Stomach (tissue), 19 donors: ENCODE measurements at places on chromosomes 13 and 19. TPM values are rescaled to one million over a fixed set of nuclear protein-coding genes. Genes with fewer than 3 reads are reported as not detected.
A peak's percentile ranks its signal among the peaks of the same experiment; 100 is the strongest.

SIAH3 gene
- total RNA-seq = not detected

NPHS1 gene
- total RNA-seq = not detected

S1PR5 gene
- 0.73 TPM for total RNA-seq

SLC1A6 gene
- total RNA-seq = 0.37 TPM

PSG3 gene
- total RNA-seq = not detected

NRTN gene
- total RNA-seq = 7.1 TPM

VSTM1 gene
- total RNA-seq = not detected

LILRB3 gene
- not detected for total RNA-seq

PGLYRP2 gene
- total RNA-seq = not detected

ZNF541 gene
- total RNA-seq = 0.18 TPM

GRCh38 chr13:78428646-78429045 lies 174.7 kb downstream of the POU4F1 start:
- no peak for DNase-seq

DNA sequence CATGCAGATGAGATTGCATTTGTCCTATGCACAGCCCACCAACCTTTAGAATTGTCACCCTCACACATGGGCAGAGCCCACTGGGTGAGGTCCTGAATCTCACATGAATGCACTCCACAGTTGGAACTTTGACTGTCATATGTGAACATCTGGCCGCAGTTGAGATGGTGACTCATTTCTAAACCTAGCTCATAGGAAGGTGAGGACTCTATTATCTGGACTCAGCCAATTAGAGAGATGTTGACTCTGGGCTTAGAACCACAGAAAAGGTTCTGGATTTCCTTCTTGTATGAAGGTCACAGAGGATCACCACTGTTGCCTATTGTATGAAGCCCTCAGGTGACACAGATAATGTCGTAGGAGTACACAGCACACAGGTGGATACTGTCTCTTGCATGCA lies 25.6 kb upstream of the ZNF681 start:
- no peak for DNase-seq

- no peak for DNase-seq
Measured at GRCh38 chr13:99528547-99528946, 27.3 kb downstream of the TM9SF2 start.

DNA sequence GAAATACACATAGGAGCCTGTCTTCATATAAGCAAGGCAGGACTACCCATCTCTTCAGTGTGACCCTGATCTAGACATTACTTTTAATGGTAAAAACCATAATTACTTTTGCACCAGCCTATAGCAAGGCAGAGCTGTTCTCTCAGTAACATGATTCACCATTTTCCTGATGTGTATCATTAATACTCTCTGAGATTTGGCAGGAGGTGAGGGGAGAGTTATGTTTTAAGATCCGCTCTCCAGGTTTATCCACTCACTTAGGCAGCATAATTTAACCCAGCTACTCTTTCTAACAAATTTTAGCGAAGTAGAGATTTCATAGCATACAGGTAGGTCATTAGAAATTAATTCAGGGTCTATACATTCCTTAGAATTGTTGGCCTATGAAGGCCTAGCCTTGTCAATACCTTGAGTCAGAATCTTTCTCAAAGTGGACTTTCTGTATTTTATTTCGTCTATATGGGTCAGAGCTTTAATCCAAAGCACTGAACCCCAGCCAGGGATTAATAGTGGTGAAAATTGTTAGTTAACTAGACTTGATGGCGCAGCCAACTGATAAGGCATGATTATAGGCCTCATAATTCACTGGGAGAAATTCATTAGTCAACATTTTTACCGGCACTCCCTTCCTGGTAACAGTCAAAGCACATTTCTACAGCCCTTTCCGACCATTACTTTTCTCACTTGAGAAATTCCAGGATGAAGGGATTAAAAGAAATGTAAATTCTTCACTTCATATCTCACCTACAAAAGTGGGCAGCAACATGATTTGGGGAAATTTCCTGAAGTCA lies 955.1 kb downstream of the DIAPH3 start:
- no peak for DNase-seq

DNA sequence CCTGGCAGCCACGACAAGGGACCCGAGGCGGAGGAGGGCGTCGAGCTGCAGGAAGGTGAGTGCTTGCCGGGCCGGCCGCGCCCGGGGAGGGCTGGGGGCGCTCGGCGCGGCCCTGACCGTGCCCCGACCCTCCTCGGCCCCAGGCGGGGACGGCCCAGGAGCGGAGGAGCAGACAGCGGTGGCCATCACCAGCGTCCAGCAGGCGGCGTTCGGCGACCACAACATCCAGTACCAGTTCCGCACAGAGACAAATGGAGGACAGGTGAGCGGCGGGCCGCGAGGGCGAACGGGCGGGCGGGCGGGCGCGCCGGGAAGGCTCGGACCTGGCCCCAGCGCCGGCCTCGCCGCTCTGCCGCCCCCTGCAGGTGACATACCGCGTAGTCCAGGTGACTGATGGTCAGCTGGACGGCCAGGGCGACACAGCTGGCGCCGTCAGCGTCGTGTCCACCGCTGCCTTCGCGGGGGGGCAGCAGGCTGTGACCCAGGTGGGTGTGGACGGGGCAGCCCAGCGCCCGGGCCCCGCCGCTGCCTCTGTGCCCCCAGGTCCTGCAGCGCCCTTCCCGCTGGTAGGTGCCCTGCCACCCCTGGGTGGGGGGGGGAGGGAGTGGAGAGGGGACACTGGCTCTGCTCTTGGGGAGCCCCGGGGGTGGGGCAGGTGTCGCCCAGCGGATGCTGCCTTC lies 816 bp downstream of the USF2 start:
- DNase-seq = peak; percentile 90

DNA sequence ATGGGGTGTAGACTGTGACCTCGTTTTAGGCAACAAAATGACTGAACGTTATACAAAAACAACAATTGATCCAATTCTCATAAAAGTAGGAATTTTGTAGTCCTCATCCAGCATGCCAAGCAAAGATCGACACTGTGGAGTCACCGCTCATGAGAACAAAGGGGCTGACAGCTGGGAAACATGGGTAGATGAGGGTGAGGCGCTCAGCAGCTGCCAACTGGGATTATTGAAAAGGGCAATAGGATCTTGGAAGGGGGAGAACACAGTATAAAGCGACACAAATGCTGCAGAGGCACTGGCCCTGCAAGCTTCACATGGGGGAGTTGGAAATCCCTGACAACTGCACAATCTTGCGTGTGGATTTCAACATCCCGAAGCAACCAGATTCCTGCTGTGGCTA lies 5.4 kb upstream of the ZNF765 start:
- DNase-seq = no peak

DNA sequence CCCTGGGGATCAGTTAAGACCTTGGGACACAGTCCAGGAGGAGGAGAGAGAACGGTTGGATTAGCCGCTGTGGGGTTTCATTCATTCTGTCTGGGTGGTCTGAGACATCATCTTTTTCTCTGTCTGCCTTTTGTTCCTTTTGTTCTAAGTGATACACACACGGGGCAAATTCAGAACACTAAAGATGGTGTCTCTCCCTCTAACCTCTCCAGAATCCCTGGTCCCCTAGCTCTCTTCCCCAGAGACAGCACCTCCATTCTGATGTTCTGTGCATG lies 5.0 kb downstream of the BICRA start:
- DNase-seq = no peak

DNA sequence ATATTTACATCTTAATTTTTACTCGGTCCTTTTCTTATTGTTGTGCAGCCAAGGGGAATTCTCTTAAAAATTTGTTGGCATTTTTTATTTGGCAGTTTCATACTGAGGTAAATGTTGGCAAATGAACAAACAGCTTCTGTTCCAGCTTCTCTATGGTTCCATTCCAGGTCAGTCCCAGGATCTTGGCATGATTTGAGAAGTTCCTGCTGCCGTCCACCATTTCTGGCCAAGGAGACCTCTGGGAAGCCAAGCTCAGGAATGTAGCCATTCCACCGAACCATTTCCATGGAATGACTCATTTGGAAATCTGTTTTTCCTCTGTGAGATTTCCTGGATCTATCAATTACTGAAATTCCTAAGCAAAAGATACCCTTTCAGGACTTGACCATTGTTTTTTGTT lies 43.9 kb downstream of the SLC10A2 start:
- DNase-seq = no peak

- no peak for DNase-seq
Measured at GRCh38 chr19:6677883-6678689, 8.1 kb upstream of the TNFSF14 start.

DNA sequence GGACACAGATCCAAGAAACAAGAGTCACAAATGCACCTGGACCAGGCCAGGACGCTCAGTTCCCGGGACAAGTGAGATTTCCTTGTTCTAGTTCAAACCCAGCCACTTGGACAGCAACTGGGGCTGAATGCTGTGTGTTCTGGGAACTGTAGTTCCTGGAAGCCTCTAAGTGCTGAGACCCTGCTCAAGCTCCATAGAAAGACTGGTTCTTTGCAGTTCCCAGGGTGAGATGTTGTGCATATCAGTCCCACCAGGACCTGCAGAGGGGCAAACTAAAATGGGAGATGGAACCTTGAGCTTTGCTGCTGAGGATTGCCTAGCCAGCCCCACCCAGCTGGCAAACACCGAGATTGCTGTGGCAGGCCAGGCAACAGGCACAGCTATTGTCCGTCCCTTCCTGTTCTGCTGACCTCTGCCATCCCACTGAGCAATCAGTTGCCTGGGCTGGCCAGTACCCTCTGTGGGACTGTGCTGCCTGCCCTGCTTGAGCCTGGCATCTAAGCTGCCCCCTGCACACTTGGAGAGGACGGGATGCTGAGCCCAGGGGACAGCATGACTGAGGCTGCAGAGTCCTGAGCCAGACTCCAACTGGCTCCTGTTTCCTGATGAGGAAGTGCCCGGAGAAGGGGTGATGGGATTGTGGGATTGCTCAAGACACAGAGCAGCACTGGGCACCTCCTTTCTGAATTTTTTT lies 1.4 kb upstream of the GIPC1 start:
- peak; percentile 66 for DNase-seq

GRCh38 chr13:40787062-40787461 lies 2.3 kb upstream of the SLC25A15 start:
- DNase-seq = no peak

GRCh38 chr13:23627410-23627809 lies 57.2 kb downstream of the TNFRSF19 start:
- no peak for DNase-seq

DNA sequence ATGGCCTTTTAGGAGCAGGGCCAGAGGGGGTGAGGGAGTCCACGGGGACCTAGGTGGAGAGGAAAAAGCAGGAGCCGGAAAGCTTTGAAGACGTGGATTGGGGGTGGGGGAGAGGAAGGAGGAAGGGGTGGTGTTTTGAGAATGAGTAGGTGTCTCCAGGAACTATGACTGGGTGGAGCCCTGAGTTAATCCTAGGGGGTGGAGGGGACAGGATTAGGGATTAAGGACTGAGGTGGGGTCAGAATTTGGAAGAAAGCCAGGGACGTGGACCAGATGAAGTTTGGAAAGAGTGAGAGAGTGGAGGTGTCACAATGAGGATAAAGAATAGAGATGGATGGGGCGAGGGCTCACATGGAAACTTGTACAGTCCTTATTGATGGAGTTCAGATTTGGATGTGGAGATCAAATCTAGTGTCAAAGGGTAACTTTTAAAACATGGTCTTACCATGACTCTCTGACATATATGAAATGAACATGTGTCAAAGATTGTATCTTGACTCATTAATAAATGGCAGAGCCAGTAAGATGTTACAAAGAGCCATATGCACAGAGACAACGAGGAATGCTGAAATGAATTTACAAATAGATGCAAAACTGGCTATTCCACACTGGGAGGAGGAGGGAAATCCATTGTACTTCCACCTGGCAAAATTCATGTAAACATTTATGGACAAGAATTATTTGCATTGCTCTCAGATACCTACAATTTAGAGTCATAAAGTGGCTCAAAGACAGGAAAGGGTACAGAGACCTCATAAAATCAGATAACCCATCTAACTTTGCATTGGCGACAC lies 1.7 kb upstream of the KLK13 start:
- peak; percentile 17 for DNase-seq

- no peak for DNase-seq
Measured at GRCh38 chr13:50589139-50589538, 254.4 kb downstream of the DLEU7 start.

DNA sequence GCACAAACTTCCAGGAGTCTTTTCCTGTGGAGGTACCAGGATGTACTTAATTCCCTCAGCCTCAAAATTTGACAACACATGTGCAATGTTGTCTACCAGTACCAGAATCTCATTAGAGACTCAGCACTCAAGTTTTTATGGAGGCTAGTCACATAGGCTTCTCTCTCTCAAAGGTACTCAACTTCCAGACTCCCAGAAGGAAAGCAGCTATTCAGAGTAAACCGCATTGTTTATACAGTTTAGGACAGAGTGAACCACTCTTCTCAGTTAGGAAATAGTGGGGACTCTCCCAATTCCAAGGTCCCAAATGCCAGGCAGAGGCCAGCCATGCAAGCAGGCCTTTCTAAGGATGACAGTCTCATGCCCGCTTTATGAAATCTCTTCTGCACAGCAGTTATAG lies 8.5 kb upstream of the C1QTNF9B start:
- no peak for DNase-seq

DNA sequence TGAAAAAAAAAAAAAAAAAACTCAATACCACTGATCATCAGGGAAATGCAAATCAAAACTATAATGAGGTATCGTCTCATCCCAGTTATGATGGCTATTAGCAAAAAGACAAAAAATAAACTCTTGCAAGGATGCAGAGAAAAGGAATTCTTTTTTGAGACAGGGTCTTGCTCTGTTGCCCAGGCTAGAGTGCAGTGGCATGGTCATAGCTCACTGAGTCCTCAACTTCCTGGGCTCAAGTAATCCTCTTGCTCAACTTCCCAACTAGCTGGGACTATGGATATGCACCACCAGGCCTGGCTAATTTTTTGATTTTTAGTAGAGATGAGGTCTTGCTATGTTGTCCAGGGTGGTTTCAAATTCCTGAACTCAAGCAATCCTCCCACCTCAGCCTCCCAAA lies 59.5 kb downstream of the MICU2 start:
- DNase-seq = no peak

- no peak for DNase-seq
Measured at GRCh38 chr13:94201022-94201421, 278.5 kb downstream of the DCT start.

DNA sequence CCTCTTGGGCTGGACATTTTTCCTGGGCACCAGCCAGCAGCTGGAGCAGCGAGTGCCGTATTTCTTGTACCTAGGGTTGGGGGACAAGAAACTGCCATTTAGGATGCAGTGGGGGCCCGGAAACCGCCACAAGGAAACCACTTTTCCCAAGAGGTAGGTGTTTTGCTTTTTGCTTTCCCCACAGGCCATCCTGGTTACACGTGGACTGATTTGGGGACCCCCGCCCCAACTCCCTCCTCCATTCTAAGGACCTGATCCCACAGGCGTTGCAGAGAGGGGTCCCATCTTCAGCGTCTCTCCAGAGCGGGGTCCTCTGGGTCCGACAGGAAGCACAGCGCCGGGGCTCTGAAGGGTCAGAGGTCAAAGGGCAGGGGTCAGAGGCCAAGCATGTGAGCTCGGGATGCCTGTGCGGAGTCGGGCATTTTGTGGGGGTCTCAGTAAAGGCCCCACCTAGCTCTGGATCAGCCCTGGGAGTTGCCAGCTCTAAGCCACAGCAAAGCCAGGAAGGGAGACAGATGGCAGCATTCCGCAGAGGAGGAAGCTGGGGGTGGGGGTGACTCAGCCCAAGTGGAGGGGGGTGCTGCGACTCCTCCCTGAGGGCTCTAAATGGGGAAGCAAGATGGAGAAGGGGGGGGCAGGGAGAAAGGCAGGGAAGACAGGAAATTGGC lies 4.3 kb downstream of the ZGLP1 start:
- no peak for DNase-seq
